ENCODE measurements at places on chromosomes 1 and 21.
A peak's percentile ranks its signal among the peaks of the same experiment; 100 is the strongest.

- no peak for DNase-seq
Observed at GRCh38 chr1:86699186-86699585, 5.2 kb upstream of the SH3GLB1 start.

- DNase-seq: no peak
Observed at GRCh38 chr1:17094664-17095063, 24.6 kb downstream of the PADI2 start.

DNA sequence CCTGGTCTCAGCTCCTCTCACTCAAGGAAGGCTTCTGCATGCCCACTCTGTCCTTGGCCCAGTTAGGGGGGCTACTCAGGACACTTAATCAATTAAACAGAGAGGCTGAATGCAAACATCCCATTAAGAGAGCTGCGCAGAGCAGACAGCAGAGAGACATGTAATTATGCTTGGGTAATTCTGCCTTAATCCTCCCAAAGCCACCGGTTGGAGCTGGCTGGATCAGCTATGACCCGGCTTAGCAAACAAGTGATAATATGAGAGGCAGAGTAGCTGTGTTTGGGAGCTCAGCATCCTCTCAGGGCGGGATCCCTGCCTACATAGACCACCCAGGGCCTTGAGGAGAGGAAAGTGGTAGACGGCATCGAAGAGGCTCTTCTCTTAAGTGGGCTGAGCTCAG, 183.2 kb downstream of the GRIK3 start:
- no peak for DNase-seq

GRCh38 chr1:86064899-86065298, 91.7 kb downstream of the COL24A1 start:
- DNase-seq: no peak

GRCh38 chr1:65254320-65255034, 54.9 kb upstream of the DNAJC6 start:
- peak; percentile 97 for DNase-seq

DNA sequence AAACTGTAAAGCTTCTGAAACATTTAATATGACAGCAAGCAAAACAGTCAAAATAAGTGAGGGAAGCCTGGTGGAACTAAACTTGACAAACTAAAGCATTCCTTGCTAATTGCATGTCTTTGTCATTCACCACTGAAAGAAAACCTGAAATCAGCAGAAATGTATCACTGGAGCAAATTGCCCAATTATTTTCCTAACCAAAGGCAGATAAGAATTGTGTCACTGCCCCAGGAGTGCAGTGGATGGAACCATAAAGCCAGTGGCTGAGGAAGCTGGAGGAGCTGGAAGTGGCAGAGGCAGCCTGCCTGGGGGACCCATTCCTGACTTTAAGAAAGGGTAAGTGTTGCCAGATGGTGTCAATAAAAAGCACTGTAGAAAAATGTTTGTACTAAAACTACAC, 2.7 kb upstream of the SLC30A10 start:
- no peak for DNase-seq

DNA sequence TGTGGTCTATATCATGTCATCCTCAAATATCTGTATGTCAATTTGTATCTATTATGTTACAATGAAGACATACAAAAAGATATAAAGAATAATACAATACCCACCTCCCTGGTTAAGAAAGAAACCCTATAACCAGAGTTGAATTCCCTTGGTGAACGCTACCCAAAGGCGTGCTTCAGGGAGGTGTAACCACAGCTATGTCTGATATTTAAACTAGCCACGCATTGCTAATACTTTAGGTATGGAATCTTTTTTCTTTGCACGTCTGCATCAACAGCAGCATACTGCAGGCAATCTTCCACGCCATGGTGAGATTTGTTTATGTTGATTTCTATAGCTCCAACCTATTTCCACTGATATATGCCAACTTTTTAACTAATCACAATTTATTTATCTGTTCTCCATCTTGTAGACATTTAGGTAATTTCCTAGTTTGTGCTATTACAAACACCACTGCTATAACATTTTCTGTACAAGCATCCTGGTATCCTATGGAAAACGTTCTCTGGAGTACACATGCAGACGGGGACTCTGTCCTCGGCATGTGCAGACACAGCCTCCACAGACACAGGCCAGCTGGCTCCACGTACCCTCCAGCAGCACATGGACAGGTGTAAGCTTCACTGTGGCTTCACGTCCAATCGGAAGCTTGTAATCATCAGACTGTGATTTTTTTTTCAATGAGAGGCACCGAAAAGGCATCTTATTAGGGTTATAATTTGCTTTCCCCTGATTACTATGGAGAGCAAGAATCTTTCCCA, 58.5 kb downstream of the HSF2BP start:
- DNase-seq: no peak

DNA sequence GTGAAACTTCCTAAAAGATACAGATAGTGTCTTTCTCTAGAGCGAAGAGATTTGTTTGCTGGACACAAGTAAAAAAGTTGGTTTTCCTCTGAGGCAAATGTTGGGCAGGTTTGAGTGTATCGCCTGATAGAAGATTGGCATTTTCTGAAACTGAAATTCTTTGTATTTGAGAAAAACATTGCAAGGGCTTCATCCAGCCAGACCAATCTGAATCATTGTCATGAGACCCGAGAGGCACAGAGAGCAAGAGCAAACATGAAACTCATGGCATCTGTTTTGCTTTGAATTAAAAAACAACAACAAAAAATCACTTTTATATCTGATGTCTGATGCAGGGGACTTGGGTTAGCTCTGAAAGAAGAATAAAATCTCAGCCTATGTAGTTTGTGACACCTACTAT, 379.3 kb upstream of the NCAM2 start:
- DNase-seq: no peak

GRCh38 chr1:152681616-152682015, 4.3 kb upstream of the LCE2B start:
- no peak for DNase-seq

- no peak for DNase-seq
Observed at GRCh38 chr1:5717031-5717682, 275.1 kb downstream of the NPHP4 start.
